ENCODE measurements at places on chromosomes 13 and 19. TPM values are rescaled to one million over a fixed set of nuclear protein-coding genes. Genes with fewer than 3 reads are reported as not detected.

Gene TEKTIP1
- 3.8 TPM for total RNA-seq

GRCh38 chr19:862581-863314, 3.3 kb downstream of the CFD start:
- H3K27me3 ChIP-seq = peaks cover 22% of the 10 kb centered on the region
- H3K27ac ChIP-seq = no peak overlapping the region
- DNase-seq = no peak
- H3K4me3 ChIP-seq = no peak overlapping the region
- H3K36me3 ChIP-seq = peaks cover 8% of the 10 kb centered on the region
- H3K4me1 ChIP-seq = no peaks in the 10 kb centered on the region

Gene CDC42EP5
- 1.6 TPM for total RNA-seq

GRCh38 chr19:33527125-33527524, 5.5 kb upstream of the PEPD start:
- DNase-seq = no peak
- no peak overlapping the region for H3K27ac ChIP-seq
- no peak overlapping the region for H3K4me3 ChIP-seq

DNA sequence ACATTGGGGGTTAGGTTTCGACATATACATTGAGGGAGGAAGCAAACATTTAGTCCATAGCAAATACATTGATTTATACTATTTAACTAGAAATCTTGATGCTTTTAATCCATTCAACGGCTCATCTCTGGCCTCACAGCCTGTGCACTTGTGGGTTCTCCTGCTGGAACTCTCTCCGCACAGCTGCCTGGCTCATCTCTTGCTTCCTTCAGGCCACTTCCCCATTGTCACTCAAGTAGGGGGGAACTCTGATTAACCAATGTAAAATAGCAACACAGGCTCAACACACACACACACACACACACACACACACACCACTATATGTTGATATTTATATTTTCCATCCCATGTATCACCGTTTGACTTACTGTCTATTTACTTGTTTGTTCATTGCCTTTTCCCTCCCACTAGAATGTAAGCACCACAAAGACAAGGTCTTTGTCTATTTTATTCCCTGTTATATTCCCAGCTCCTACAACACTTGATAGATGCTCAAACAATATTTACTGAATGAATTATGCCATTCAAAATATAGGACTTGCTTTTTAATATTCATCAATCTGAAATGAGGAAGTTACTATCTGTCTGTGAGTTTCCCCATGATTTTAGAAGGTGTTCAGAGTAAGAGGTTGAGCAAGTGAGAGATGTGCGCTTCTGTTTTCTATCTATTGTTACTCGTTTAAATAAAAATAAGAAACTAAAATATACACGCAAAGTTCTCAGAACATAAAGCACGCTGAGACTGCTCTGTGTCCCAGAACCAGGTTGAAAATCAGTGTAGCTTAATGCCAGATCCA, 29.8 kb upstream of the PABPC3 start:
- peaks cover 7% of the 10 kb centered on the region for H3K4me1 ChIP-seq
- DNase-seq = no peak
- no peak overlapping the region for H3K4me3 ChIP-seq
- H3K27me3 ChIP-seq = peaks cover 31% of the 10 kb centered on the region
- H3K27ac ChIP-seq = no peak overlapping the region
- no peaks in the 10 kb centered on the region for H3K36me3 ChIP-seq

Gene RFPL4AL1
- total RNA-seq = not detected

DNA sequence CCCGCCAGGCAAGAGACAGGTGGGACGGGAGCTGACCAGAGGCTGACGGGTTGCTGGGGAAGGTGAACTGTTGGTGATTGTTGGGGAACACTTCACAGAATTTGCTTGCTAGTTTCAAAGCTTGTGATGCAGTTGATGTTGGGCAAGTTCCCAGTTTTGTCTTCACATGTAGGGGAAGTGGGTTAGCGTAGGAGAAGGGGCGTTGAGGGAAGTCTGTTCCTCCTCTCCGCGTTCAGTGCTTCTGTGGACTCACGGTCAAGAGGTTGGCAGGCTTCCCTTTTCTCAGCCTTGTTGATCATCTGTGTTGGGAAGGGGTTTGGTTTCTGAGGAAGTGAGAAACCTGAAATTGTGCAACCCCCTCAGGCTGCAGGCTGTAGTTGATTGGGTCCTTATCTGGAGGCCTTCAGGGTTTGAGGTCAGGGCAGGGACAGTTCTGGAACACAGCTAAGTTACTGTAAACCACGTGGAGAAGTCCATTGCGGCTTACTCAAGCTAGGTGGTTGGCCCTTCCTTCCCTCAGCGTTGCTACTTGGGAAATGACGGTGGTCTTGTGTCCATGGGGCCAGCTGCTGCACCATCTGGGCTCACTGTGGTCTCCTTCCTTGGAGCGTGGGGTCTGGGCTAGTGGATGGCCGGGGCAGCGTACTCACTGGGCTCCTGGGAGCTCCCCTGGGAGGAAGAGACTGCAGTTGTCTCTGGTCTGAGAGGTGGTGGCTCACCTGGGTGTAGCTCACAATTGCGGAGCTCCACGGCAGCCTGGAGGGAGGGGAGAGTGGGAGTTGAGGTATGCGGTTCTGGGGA, 7.5 kb downstream of the RPS9 start:
- peaks cover 47% of the 10 kb centered on the region for H3K4me1 ChIP-seq
- no peak for DNase-seq
- peaks cover 30% of the 10 kb centered on the region for H3K36me3 ChIP-seq
- H3K27me3 ChIP-seq = no peaks in the 10 kb centered on the region

DNA sequence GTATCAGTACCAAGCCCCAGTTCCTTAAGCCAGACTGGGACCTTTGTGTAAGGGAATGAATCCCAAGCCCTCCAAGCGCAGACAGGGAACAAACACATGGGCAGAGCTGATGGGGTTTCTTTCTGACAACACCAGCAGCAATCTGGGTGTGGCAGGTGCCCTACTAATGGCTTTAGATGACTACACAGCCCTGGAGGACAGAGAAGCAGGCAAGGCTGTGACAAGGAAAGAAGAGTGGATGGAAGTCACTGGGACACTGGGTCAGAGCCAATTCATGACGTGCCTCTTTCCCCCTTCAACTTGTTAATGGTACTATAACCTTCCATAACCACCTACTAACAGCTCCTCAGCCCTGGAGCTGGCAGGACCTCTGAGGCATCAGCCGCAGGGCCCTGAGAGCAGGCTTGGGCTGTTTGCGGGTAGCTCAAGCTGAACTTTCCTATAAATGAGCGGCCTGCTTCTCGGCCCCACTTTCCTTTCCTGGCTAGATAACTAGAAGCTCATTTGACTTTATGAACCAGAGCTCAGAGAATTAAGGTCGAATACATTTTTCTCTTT, 38.9 kb downstream of the RASL11A start:
- no peak overlapping the region for H3K4me3 ChIP-seq
- H3K4me1 ChIP-seq = peaks cover 7% of the 10 kb centered on the region
- DNase-seq = no peak
- peaks cover 12% of the 10 kb centered on the region for H3K27me3 ChIP-seq
- H3K36me3 ChIP-seq = no peaks in the 10 kb centered on the region
- no peak overlapping the region for H3K27ac ChIP-seq

Gene NTF4
- 1.5 TPM for total RNA-seq

DNA sequence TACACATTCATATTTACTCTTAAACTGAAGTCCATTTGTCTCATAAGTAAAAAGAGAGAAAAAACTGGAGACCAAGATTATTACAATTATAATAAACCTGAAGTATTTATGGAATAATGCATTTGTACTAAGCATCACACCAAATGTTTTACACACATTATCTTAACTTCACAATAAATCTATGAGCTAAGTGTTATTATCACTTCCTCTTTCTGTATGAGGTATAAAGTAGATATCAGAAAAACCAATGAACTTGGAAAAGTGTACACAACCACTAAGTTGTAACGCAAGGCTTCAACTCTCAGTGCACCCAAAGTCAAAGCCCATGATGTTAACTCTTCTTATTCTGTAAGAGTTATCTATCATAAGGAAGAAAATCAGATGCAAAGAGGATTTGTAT, 274.7 kb downstream of the FGF14 start:
- H3K4me1 ChIP-seq = no peaks in the 10 kb centered on the region
- H3K27me3 ChIP-seq = no peaks in the 10 kb centered on the region
- DNase-seq = no peak
- no peak overlapping the region for H3K4me3 ChIP-seq
- H3K27ac ChIP-seq = no peak overlapping the region

Gene SSC5D
- total RNA-seq = 1.6 TPM

DNA sequence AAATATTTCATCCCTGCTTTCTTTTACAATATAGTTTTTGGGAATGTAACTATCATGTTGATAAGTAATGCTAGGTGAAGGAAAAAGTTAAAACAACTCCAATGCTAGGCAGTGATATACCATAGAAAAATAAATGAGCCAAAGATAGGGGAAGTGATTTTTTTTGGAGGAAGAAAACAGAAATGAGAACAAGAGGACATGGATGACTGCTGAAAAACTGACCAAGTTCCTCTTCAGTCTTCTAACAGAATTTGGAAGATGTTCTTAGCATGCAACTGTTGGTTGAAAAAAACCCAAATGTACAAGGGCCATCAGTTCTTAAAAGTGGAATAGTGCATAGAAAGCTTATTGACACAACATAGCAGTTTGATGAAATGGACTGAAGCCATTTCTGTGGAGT, 262.5 kb upstream of the STARD13 start:
- H3K36me3 ChIP-seq = no peaks in the 10 kb centered on the region
- no peak for DNase-seq
- no peak overlapping the region for H3K27ac ChIP-seq

- DNase-seq = no peak
- no peak overlapping the region for H3K27ac ChIP-seq
- no peaks in the 10 kb centered on the region for H3K27me3 ChIP-seq
- H3K4me3 ChIP-seq = no peak overlapping the region
Observed at GRCh38 chr13:99558570-99559180, 57.4 kb downstream of the TM9SF2 start.

Gene NCR1
- total RNA-seq = not detected

DNA sequence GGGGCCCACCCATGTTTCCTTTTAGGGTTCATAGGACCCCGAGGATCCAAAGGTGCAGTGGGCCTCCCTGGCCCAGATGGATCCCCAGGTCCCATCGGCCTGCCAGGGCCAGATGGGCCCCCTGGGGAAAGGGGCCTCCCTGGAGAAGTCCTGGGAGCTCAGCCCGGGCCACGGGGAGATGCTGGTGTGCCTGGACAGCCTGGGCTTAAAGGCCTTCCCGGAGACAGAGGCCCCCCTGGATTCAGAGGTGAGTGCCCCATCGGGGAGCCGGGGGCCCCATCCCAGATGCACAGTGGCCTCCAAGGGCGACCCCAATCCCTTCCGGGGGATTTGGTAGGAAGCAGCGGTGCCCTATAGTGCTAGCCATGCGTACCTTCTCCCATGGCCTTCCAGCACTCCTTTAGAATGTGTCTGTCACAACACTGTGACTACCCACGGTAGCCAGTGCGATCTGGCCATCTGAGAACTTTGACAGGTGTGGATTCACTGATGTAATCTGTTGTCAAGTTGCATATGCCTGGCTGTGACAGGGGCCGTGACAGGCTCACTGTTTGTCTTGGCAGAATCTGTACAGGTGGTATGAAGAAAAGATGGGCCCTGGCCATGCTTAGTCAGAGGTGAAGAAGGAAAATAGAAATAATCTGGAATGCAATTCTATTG, 88.5 kb downstream of the RAB20 start:
- no peaks in the 10 kb centered on the region for H3K4me1 ChIP-seq
- H3K27me3 ChIP-seq = no peaks in the 10 kb centered on the region
- H3K4me3 ChIP-seq = no peak overlapping the region
- no peak overlapping the region for H3K27ac ChIP-seq
- H3K36me3 ChIP-seq = peaks cover 17% of the 10 kb centered on the region

Gene RXFP2
- total RNA-seq = not detected

- peaks cover 48% of the 10 kb centered on the region for H3K27me3 ChIP-seq
- DNase-seq = no peak
- no peak overlapping the region for H3K27ac ChIP-seq
- H3K36me3 ChIP-seq = no peaks in the 10 kb centered on the region
Observed at GRCh38 chr13:76883236-76883635, 3.0 kb downstream of the KCTD12 start.

- no peaks in the 10 kb centered on the region for H3K4me1 ChIP-seq
- H3K27ac ChIP-seq = no peak overlapping the region
- DNase-seq = no peak
- peaks cover 53% of the 10 kb centered on the region for H3K27me3 ChIP-seq
- no peak overlapping the region for H3K4me3 ChIP-seq
Observed at GRCh38 chr19:51441410-51442390, 16.6 kb downstream of the SIGLEC8 start.

GRCh38 chr19:36182612-36183244, 30.5 kb upstream of the COX7A1 start:
- peaks cover 1% of the 10 kb centered on the region for H3K36me3 ChIP-seq
- DNase-seq = no peak
- H3K4me3 ChIP-seq = no peak overlapping the region
- H3K27me3 ChIP-seq = no peaks in the 10 kb centered on the region
- peak overlapping the region; percentile 12 for H3K27ac ChIP-seq

Gene TRPM4
- total RNA-seq = 17.7 TPM

- H3K27ac ChIP-seq = peak overlapping the region; percentile 84
- no peaks in the 10 kb centered on the region for H3K27me3 ChIP-seq
- no peak overlapping the region for H3K4me3 ChIP-seq
- no peak for DNase-seq
- no peaks in the 10 kb centered on the region for H3K4me1 ChIP-seq
Observed at GRCh38 chr19:2774953-2775555, 8.0 kb downstream of the SGTA start.

GRCh38 chr13:22399801-22400420, 729.0 kb downstream of the FGF9 start:
- H3K4me3 ChIP-seq = no peak overlapping the region
- peaks cover 5% of the 10 kb centered on the region for H3K4me1 ChIP-seq
- no peak overlapping the region for H3K27ac ChIP-seq
- no peaks in the 10 kb centered on the region for H3K27me3 ChIP-seq
- H3K36me3 ChIP-seq = no peaks in the 10 kb centered on the region
- no peak for DNase-seq

Gene KCNN4
- 0.31 TPM for total RNA-seq

DNA sequence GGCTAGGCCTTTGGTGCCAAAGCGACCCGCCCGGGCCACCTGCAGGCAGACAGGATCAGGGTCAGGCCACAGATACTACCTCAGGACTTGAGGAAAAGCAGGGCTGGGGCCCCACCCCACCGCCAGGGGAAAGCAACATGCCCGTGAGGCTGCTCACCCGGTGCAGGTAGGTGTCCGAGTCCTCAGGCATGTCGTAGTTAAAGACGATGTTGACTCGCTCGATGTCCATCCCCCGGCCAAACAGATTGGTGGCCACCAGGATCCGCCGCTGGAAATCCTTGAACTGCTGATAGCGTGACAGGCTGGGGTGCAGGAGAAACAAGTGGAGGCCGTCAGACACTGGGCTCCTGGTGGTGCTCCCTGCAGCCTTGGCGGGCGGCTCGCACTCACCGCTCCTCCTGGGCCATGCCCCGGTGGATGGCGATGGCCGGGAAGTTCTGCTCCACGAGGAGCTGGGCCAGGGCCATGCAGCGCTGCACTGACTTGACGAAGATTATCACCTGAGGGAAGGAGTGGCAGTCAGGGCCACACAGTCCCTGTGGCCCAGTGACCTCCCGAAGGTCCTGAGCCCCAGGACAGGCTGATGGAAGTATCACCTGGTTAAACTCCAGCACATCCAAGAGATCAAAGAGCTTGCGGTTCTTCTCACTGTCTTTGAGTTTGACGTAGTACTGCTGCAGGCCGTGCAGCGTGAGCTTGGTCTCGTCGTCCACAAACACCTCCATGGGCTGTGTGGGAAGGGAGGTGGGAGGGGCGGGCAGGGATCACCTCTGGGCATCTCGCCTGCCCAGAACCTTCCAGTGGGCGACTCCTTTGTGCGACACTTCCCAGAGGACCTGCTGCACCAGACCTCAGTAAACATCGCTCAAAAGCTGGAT, 9.8 kb downstream of the DDX39A start:
- H3K4me3 ChIP-seq = no peak overlapping the region
- H3K27ac ChIP-seq = no peak overlapping the region
- no peaks in the 10 kb centered on the region for H3K27me3 ChIP-seq
- H3K36me3 ChIP-seq = peaks cover 11% of the 10 kb centered on the region
- no peak for DNase-seq

Gene TPTE2
- not detected for total RNA-seq

Gene VSTM2B
- total RNA-seq = not detected

Gene ZNF763
- 8.7 TPM for total RNA-seq

Gene LDLR
- 67.3 TPM for total RNA-seq

All from progenitor cell of endocrine pancreas (in vitro differentiated cells).